GM20000 (cell line): ENCODE measurements at places on chromosomes 11 and 22.

DNA sequence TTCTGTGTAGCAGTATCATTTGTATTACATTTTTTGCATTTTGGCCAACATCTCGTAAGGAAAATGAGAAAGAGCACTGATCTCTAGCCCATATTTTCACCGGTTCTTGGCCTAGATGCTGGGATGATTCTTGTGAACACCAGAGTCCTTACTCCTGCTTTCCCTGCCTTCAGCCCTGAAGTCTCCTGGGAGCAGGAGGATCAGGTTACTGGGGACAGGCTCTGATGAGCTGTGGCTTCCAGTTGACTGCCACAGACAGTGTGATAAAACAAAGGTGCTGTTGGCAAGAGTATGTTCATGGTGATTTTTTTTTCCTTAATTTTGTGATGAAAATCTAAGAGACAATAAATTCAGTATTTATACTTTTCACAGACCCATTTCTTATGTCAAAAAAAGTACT lies 34.2 kb upstream of the ADSL start:
- DNase-seq = no peak

DNA sequence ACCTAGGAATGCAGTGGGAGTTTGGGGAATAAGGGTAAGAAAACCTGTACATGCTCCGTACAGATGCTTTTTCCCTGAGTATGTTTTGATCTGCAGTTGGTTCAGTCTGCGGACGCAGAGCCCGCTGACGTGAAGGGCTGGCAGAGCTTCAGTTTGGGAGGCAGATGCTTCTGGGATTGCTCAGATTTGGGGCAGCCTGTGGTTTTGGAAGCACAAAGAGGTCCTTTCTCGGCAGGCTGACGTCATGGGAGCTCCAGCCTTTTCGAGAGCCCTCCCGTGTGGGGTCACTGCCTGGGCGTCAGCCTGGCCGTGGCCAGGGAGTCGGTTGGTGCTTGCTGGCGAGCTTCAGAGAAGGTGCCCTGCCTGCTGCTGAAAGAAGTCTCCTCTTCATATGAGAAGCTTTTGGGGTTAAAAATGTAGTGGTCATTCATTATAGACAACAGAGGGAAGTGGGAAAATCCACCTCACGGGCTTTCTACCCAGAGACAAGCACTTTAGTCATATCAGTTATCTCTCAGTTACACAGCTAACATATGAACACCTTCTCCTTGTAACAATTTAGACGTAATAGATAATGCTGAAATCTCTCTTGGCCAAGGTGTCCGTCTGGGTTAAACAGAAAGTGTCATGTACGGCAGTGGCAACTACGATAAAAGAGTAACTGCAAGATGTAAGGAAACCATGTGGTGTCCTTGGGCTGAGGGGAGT lies 26.8 kb downstream of the TPCN2 start:
- DNase-seq = no peak

DNA sequence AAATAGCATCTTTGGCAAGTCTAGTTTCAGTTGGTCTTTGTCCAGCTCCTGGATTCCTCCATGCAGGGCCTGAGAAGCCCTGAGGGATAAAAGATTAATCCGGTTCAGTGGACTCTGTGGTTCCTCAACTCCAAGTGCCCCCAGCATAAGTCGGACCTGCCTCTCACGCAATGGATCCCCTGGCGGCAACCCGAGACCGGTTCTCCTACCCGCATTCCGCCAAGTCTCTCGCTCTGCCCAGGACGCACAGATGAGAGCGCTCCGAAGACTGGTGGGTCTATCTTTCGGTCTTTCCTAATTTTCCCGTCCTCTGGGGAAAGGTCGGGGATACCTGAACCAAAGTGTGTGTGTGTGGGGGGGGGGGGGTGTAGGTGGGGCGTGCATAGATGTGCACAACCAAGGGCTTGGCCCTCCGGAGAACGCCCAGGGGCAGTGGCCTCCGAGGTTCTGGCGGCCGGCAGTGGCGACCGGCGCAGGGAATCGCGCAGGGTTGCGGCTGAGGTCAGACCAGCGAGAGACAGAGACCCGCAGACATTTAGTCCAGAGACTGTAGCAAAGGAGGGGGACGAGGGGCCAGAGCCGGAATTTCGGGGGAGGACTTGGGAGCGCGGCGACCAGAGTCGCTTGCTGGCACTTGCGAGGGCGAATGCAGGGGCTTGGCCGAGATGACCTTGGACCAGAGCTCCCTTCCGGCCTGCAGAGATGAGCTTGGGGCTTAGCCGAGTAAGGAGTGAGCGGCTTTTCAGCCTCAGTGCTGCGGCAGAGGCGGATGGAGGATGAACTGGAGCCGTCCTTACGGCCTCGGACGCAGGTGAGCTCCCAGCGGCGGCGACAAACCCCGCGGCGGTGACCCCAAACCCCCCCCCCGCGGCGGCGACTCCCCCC lies 712 bp upstream of the SLC2A11 start:
- DNase-seq = no peak

DNA sequence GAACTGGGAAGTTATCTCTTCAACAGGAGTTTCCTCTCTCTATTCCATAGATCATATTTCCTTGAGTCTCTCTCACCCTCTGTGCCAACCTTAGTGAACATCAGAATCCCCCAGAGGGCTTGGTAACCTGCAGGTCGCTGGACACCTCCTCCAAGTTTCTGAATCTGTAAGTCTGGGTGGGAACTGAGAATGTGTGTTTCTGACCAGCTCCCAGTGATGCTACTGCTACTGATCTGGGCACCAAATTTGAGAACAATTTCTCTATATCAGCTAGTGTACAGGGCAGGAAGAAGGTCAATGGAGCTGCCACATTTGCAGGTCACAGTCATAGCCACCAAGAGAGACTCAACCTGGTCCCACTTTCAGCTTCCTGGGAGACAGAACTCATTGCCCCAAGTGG lies 62.9 kb downstream of the RCN1 start:
- no peak for DNase-seq

GRCh38 chr11:127242676-127243075 lies 242.1 kb upstream of the KIRREL3 start:
- DNase-seq = no peak

- DNase-seq = no peak
Measured at GRCh38 chr11:16713594-16713993, 24.9 kb upstream of the C11orf58 start.

- DNase-seq = no peak
Measured at GRCh38 chr22:46626356-46626755, 6.2 kb downstream of the GRAMD4 start.

DNA sequence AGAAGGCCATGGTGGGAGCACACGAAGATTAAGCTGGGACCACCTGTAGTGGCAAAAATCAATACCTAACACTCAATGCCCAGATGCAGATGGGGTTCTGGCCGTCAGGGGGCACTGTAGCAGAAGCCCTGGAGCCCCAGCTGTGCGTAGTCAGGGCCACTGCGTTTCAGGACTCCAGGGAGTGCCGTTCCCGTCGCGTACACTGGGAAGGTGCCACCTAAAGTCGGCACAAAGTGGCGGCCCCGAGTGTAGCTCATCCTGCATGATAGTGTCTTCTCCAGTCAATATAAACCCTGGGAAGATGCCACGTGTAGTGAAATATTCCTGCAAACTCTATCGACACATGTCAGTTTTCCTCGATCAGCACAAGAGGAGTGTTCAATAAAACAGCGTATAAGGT lies 123.8 kb upstream of the NTM start:
- DNase-seq = no peak

DNA sequence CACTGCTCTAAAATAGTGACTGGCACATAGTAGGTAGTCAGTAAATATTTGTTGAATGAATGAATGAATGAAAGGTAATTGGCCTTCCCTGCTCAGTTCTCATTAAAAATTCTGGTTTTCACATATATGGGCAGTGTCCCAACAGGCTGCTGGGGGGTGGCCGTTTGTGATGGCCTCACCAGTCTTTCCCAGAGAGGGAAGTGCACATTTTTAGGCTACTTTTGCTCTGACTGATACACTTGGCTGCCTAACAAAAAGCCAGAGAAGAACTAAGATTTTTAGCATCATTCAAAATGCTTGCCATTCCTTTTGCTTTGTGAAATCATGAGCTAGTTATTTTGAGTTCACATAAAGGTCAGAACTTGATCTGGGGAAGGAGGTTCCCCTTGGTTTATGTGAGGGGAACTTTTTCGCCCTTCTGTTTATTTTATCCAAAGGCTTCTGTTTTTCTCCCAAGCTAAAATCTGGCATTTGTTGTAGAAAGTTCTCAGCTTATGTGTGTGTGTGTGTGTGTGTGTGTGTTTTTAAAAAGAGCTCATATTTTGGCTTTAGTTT lies 83.1 kb downstream of the PTPRJ start:
- no peak for DNase-seq

DNA sequence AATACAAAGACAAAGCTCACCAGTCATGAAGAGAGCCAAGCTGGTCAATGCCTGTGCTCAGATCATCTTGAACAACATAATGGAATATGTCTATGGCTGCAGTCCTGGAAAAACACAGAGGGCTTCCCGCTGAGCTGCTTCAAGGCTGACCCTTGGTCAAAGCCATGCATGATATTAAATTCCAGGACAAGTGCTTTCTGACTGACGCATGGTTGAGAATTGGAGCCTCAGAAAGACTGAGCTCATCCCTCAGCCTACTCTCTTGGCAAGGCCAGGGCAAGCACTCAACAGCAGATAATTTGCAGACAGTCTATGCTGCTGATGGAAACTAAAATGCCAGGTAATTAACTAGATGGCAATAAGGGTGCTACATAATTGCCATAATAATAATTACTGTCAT lies 89.2 kb downstream of the GALNT18 start:
- no peak for DNase-seq

- DNase-seq = no peak
Measured at GRCh38 chr11:74909812-74910211, 39.1 kb downstream of the XRRA1 start.

GRCh38 chr11:116118138-116118470 lies 613.9 kb upstream of the CADM1 start:
- DNase-seq = no peak

- DNase-seq = no peak
Measured at GRCh38 chr11:77416357-77416756, 57.5 kb downstream of the PAK1 start.

GRCh38 chr11:90187839-90188238 lies 35.0 kb downstream of the CHORDC1 start:
- DNase-seq = no peak

DNA sequence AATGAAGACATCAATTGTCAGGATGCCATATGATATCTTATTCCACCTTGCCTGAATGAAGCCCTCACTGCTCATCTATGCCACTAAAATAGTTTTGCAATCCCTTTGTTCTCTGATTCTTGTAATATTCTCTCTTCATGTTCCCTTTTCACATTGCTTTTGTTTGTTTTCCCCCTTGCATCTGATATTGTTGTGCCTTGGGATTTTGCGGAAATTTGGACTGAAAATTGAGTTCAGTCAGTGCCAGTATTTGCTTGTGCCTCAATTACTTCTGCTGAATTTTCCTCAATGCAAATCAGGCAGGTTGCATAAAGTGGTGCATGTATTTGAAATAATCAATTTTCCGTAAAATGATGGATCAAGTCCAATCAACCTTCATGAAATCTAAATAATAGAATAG lies 98.3 kb downstream of the PAX6 start:
- no peak for DNase-seq

DNA sequence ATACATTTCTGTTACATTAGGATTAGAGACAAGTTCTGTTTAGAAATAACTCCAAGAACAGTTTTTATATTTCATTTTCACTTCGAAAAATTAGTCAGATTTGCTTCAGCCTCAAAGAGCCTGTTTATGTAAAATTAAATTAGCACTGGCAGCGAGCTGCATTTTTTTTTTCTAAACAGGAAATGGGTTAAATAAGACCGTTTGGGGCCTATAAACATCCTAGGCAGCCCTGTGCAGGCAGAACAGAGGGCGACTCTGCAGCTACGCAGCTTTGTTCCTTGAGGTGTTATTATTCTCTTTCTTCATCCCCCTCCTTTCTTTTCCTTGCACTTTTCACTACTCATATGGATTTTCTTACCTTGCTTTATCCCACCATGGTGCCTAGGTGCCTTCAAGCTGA lies 48.7 kb downstream of the CWC15 start:
- no peak for DNase-seq

DNA sequence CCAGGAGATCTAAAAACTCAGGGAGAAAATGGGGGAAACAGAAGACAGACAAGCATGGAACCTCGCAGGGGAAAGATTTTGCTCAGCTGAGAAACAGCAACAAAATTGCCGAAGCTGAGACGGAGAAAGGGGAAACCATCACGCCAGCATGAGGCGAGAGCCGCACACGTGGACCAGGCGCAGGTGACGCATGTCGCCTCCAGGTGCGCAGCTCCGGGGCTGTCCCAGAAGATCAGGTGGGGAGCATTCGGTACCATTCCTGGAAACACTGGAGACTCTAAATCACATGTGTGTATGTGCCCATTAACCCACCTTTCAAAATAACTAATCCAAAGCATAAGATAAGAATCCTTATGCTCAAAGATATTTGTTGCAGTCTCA lies 121.7 kb downstream of the BRD1 start:
- DNase-seq = no peak

GRCh38 chr11:27423125-27423524 lies 49.5 kb downstream of the LGR4 start:
- DNase-seq = no peak

DNA sequence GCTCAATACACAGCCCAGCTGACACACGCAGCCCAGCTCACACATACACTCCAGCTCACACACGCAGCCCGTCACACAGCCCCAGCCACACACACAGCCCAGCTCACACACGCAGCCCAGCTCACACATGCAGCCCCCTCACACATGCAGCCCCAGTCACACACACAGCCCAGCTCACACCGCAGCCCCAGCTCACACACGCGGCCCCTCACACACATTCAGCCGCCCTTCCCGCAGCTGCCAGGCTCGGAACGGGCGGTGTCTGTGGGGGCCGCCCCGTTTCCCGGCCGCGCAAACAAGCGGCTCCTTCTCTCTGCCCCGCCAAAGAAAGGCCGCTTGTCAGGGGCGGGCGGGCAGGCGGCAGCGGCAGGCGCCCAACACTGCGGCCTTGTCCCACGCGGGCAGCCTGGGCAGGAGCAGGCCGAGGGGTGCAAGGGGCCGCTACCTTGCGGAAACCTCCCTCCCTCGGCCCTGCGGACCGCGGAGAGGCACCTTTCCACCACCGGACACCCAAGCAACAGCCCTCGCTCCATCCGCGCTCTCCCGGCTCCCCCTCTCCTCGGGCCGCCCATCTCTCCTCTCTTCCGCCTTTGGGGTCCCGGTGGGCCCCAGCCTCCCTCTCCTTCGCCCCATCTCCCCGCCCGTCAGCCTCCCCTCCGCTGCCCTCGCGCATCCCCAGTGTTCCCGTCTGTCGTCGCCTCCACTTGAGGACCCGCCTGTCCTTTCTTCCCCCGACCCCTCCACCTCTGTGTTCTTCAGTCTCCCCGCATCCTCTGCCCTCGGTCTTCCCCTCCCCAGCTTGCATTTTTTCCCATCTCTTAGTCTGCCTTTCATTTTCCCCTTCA lies 2.2 kb downstream of the PHLDB1 start:
- DNase-seq = no peak
